Activated CD4-positive, alpha-beta T cell treated with anti-CD3 and anti-CD28 coated beads, Interleukin-10, Interleukin-2, amounts not matched to agents 100 ng/mL and 50 ng/mL, durations not matched to agents 16 hours and 8 hours (primary cell): ENCODE measurements at places on chromosomes 1 and 21.

GRCh38 chr1:16012590-16013219 lies 5.1 kb downstream of the HSPB7 start:
- peak; percentile 26 for DNase-seq

DNA sequence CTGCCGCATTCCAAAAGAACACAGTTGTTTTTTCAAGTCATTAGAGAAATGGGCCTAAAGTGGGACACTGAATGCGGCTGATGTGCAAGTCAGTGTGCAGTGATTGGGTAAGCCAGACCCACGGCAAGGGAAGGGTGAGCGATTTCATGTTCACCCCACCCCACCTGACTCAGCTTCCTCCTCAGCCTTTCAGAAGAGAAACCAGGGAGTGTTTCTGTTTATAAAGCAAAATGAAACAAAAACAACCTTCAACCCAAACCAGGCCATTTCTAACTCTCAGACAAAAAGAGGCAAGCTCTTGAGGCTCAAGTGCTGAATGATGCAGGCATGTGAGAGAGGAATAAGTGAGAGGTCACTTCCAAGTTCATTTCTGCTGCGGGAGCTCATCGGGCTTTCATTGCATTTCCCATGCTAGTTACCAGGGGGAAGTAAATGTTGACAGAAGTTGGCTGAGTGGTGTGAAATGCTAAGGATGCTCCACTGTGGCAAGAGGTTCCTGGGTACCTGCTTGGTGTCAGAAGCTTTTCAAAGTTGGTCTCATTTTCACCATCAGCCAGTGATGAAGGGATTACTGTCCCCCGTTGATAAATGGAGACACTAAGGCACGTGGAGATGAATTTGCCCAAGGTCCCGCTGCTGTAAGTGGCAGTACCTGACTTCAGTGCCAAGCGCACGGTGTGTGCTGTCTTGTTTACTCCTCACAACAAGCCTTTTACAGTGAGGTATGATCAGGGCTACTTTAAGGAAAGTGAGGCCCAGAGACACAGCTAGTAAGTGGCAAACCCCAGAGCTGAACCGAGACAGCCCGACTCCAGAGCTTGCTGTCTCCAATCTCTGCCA lies 29.1 kb downstream of the STPG1 start:
- DNase-seq, result peak; percentile 80

- DNase-seq, result no peak
Observed at GRCh38 chr21:18498431-18498830, 94.8 kb upstream of the TMPRSS15 start.

- DNase-seq, result no peak
Observed at GRCh38 chr1:233343262-233343661, 15.7 kb downstream of the MAP3K21 start.

GRCh38 chr1:178612261-178612660 lies 99.4 kb downstream of the TEX35 start:
- no peak for DNase-seq

DNA sequence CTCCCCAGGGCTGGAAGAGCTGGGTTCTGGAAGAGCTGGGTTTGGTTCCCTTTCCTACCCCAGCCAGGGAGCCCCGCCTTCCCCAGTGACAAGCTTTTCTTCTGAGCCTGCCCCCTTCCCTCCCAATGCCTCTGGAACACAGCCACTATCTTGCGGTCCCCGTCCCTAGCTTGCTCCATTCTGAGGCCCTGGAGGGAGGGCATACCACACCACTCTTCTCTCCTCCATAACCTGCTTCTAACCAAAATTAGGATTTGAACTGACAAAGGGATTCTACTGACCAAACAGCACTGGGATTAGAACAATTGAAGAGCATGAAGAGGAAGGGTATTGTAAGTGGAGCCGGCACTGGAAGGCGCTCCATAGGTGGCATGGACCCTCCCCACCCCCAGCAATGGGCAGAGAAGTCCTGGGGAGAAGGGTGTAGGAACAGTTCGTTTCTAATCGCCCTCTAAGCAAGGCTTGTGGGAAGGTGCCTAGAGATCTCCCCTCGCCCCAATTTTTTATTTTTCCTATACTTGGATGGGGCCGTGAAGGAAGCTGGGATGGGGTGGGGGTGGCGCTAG lies 690 bp downstream of the C1orf216 start:
- DNase-seq, result peak; percentile 15

- DNase-seq, result no peak
Observed at GRCh38 chr1:25581764-25582163, 34.8 kb upstream of the MAN1C1 start.

DNA sequence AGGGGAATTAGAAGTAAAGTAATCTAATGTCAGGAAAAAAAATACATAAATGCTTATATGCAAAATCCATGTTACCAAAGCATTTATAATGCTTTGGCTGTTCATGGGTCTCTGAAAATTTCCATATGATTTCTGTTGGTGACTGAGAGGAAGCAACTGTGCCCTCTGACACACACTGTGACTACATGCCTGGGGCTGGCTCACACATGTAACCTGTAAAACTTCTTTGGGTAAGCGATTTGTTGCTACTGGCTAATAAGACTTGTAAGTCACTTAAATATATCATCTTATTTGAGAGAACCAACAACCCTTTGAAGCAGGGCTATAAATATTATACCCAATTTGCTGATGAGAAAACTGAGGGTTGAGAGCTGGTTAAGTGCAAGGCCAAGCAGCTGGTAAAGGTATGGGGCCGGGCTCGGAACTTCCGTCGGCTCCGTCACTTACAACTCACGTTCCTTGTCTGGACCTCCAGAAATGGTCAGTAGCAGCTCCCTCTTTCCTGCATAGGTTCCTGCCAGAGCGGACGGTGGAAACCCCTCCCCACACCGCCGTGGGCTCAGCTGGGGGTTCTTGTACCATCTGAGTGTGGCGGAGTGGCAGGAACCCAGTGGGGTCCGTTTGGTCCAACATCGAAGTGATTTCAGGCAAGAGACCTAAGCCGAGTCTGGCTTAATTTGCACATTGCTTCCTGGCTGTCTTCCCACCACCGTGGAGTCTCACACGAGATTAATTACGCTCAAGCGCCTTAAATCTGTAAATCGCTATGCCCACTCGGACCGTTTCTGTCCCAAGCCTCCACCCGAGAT lies 714 bp downstream of the DFFA start:
- peak; percentile 14 for DNase-seq

- no peak for DNase-seq
Observed at GRCh38 chr21:39307466-39307865, 6.0 kb downstream of the BRWD1 start.

GRCh38 chr1:109728870-109729269 lies 12.0 kb downstream of the GSTM3 start:
- no peak for DNase-seq

GRCh38 chr1:37813529-37814145 lies 5.6 kb upstream of the YRDC start:
- DNase-seq, result no peak

DNA sequence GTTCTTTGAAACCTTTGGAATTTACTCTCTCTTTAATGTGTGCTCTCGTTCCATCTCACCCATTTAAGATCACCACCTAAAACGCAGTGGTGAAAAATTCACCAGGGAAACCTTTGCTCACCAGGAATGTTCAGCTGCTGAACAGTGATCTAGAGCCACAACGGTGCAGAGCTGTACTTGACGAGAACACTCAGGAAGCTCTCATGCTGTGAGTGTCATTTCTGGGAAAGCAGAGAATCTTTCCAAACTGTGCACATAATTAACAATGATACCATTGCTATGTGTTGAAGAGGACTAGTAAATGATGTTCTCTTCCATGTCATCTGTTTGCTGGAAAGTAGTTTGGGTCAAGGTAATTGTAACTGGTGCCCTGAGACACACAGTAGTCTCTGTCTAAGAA lies 117.1 kb downstream of the ZZZ3 start:
- DNase-seq, result no peak

- peak; percentile 30 for DNase-seq
Observed at GRCh38 chr1:27660300-27660835, 11.6 kb downstream of the IFI6 start.

DNA sequence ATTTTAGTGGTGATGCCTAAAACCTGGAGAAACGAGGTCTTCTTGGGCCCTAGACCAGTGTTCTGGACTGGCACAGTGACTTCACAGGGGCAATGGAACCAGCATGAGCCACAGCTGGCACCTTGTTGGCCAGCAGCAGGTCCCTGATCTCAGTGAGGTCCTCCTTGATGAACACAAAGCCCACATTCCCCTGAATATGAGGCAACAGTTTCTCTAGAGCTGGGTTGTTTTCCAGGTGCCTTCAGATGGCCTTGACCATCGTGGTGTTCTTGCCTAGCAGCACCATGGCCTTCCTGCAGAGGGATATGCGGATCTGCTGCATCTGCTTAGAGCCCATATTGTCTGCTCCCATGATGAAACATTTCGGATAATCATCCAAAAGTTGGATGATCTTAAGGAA lies 44.9 kb upstream of the RAB3GAP2 start:
- DNase-seq, result no peak

DNA sequence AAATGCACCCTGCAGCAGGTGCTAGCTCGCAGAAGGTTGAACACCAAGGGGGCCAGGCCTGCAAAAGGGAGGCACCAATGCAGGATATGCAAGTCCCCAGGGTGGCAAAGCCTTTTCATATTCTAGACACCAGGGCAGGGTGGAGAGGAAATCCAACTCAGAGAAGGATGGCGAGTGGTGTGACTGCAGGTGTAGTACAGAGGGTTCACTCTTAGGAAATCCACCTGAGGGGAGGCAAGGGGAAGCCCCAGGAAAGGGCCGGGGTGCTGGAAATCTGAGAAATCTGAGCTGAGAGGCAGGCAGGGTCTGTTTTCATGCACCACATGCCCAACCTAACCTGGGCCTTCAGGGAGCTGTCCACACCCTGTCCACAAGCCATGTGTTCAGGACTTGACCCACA lies 163.2 kb upstream of the CTTNBP2NL start:
- DNase-seq, result no peak

DNA sequence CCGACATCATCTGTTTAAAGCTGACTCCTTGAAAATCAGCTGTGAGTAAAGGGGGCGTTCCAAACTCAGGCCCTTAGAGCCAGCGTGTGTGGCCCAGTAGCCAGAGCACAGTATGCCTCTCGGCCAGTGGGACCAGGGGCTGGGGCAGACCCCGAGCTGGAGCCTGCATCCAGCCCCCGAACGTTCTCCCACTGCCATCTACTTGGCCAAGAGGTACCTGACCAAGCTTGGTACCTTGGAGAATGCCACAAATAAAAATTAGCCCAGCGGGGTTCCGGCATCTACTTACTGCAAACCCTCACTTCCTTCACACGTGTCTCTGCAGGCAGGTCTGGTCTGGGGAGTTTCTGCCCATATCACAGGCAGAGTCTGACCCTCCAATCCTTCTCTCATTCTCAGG lies 56.7 kb upstream of the COL6A2 start:
- no peak for DNase-seq

DNA sequence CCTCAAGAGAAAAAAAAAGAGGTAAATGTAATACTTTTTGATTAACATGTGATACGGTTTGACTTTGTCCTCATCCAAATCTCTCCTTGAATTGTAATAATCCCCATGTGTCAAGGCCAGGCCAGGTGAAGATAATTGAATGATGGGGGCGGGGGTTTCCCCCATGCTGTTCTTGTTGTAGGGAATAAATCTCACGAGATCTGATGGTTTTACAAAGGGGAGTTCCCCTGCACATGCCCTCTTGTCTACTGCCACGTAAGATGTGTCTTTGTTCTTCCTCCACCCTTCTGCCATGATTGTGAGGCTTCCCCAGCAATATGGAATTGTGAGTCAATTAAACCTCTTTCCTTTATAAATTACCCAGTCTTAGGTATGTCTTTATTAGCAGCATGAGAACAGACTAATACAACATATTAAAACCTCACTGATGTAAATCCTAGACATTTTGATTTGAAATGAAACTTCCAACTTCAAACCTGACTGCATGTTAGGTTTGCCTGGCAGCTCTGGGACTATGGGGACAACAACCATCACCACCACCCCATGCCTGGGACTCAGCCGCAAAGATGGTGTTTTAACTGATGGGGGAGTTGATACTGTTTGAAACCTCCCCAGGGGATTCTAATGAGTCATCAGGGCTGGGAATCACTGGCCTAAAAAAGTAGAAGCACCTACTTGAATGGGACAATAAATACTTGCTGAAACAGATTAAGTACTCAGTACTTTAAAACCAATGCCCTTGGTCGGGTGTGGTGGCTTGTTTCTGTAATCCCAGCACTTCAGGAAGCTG lies 32.8 kb upstream of the BACH1 start:
- peak; percentile 4 for DNase-seq

- peak; percentile 27 for DNase-seq
Observed at GRCh38 chr1:175839779-175840669, 96.6 kb upstream of the TNR start.

- DNase-seq, result no peak
Observed at GRCh38 chr1:17193222-17194132, 11.5 kb upstream of the PADI1 start.

- DNase-seq, result peak; percentile 69
Observed at GRCh38 chr1:186404454-186405051, 28.9 kb downstream of the ODR4 start.

DNA sequence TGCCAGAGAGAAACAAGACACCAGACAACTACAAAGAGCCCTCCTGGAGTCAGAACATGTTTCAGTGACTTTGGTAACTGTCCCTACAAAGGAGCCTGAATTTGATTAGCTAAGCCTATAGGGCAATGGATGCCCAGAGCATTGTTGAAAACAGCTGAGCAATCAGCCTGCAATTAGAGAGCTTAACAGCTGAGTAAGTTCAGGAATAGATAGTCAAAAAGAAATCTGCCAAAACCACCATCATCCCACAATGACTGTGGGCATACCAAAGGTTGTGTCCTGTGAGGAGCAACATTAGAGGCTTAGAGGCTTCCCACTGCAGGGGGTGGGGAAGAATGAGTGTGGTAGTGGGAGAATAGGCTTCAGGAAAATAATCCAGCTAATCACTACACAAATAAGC lies 32.1 kb downstream of the SH3BP5L start:
- DNase-seq, result peak; percentile 90

DNA sequence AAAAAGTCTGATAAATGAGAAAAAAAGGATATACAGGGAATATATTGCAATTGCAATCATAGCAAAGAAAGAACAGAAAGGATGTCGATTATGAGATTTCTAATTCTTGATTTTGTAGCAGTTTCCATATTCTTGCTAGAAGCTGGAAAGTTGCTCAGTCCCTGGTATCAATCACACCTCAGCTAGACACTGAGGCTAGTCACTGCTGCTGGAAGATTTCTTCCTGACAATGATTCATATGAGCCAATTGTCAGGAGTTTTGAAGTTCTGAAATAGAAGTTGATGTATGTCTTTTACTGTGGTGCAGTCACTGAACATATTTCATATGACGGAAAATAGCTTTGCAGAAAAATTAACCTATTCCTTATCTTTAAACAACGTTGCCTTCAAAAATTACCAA lies 208.4 kb upstream of the C1orf105 start:
- no peak for DNase-seq

- no peak for DNase-seq
Observed at GRCh38 chr1:34164771-34165391, at the start of gene CSMD2. Gene CSMD2, minus strand, starts transcription at chr1:34165230. Its CDS starts 133 bp downstream, at chr1:34165097.

DNA sequence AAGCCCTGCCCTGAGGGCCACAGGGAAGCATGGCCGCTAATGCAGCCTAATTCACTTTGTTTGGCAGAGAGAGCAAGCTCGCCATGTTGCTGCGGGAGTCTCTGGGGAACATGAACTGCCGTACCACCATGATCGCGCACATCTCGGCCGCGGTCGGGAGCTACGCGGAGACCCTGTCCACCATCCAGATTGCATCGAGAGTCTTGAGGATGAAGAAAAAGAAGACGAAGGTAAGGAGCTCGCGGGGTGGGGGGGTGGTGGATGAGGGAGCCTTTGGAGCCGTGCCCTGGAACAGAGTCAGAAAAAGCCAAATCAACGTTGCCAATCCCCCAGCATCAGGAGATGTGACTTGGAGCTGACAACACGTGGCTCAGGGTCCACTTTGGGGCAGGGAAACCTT lies 529.4 kb downstream of the KIF26B start:
- no peak for DNase-seq

GRCh38 chr21:34834852-34835501 lies 166.2 kb downstream of the CLIC6 start:
- peak; percentile 28 for DNase-seq

GRCh38 chr1:12546771-12547585 lies 71.0 kb downstream of the DHRS3 start:
- DNase-seq, result no peak
